ENCODE measurements at places on chromosomes 16 and 17.

DNA sequence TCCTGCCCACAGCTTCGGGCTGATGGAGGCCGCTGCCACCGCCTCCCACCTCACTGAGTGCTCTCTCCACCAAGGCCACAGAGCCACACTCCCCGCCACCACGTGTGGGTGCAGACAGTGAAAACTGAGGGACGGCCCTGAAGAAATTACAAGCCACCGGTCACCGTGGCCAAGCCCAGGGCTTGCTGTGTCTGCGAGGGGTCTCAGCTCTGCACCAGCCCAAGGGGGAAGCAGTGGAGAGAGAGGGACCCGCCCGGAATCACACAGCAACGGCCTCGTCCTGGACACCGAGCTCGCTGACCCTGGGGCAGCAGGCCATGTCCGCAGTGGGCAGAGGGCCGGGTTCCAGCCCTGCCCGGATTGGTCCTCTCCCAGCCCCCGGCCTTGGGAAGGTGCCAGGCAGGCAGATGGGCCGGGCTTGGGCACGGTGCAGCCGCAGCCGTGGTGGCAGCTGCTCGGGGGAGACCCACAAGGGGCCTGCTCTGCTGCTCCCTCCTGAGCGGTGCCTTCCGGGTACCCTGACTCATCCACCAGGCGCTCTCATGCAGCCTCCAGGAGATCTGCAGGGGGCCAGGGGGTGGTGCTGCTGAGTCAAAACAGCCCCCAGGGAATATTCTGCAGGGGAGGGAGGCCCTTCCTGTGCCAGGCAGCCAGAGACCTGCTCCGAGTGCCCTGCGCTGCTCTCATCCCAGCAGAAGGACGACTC, 52.0 kb downstream of the CBFA2T3 start:
- no peak for DNase-seq

DNA sequence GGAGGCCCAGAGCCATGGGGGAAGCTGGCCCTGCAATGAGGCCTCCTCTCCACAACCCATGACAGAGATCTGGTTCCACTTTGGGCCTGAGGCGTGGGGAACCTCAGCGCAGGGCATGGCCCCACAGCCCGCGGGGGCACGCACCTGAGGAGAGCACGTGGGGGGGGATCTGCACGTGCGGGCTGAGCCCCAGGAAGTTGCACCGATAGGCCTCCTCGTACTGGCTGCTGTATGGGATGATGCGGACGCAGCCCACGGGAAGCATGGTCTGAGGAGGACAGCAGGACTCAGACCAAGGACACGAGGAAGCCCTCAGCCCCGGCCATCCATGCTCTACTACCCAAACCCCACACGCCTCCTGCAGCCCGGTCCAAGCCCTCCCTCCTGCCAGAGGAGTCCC, 10.1 kb upstream of the PLD6 start:
- DNase-seq: no peak

GRCh38 chr16:69508033-69508755, 57.6 kb upstream of the NFAT5 start:
- DNase-seq: no peak

DNA sequence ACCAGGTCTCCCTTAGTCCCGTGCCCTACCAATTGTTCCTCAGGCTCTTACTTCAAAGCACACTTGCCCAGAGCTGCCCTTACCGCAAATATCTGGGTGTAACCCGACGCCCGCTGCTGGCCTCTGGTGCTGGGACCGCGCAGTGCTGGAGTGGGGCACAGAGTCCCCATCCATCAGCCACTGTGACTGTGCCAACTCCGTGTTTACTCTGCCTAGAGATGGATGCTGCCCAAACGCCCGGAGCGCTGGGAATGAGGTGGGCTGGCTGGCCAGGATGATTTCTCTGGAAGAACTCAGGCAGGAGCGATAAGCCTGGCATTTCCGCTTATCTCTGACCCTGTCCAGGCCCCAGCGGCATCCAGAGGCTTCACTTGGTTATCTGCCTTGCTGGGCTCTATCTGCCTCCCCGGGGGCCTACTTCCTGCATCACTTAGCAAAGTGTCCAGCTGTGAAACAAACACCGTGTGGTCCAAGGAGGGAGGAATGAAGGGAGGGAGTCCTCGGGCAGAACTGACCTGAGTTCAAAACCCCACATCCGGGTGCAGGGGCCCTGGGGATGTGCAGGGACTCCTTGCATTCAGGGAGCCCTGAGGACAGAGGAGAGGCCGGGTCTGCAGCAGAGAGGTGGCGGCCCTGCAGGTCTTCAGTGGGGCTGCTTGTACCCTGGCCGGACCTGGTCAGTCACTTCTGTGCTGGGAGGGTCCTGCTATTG, 9.4 kb upstream of the MYLK3 start:
- DNase-seq: no peak

GRCh38 chr16:46746821-46747776, 1.0 kb downstream of the MYLK3 start:
- DNase-seq: no peak

GRCh38 chr17:44037471-44037870, 22.7 kb upstream of the TMEM101 start:
- DNase-seq: no peak

GRCh38 chr16:86734543-86735460, 156.5 kb downstream of the FOXL1 start:
- DNase-seq: peak; percentile 32

- no peak for DNase-seq
Measured at GRCh38 chr16:68423771-68424170, 24.5 kb downstream of the SMPD3 start.

- DNase-seq: no peak
Measured at GRCh38 chr16:55282441-55282840, 41.6 kb upstream of the IRX6 start.

GRCh38 chr17:73725794-73726515, 81.7 kb upstream of the SDK2 start:
- peak; percentile 40 for DNase-seq

GRCh38 chr17:2962236-2962635, 101.2 kb downstream of the OR1D5 start:
- no peak for DNase-seq

Measured in dorsolateral prefrontal cortex (tissue), 122 donors.